ENCODE measurements at places on chromosomes 11 and 22.
A peak's percentile ranks its signal among the peaks of the same experiment; 100 is the strongest.

GRCh38 chr22:22754961-22755777 is 110.8 kb downstream of the GGTLC2 start:
- no peak for DNase-seq

DNA sequence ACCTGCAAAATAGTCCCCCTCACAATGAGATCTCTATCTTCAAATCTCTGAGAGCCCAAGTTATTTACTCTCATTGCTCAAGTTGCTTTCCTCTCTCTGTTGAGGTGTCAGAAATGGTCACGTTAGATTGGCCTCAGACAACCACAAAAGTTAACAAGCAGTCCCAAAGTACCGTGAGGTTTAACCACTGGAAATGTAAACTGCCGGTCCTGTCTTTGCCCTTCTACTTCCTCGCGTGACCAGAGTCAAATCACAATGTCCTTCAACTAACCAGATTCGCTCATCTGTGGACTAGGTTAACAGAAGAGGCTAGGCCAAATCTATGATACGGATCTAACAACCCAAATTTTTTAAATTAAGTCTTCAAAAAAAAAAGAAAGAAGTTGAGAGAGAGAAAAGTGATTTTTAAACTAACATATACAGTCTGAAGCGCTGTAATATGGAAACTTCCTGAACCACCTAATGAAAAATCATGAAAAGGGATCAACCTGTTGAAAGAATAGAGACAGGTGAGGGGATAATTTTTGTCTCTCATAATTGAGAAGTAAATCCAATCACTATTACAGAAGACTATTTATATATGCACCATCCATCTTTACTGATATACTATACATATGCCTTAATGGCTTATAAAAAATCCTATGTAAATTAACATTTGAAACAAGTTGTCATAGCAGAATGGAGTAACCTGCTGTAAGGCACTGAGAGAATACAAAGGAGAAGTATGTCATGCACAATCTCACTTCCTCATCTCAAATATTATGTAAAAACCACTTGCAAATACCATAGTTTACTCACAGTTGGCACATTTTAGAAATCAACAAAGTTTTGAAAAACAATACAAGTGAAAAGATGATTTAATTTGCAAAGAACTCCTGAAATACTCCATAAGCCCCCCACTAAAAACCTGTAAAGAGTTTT is 3.3 kb upstream of the JAML start:
- no peak for DNase-seq

DNA sequence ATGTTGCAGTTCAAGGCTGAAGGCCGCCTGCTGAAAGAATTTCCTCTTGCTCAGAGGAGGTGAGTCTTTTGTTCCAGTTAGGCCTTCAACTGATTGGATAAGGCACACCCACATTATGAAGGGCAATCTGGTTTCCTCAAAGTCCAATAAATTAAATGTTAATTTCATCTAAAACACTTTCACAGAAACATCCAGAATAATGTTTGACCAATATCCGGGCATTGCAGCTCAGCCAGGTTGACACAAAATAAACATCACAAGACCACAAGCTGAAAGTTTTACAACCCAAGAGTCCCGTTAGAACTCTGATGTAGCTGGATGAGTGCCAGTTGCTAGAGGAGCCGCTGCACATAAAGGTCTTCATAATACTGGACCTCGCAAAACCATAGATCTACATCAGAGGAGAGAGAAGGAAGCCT is 64.9 kb upstream of the EED start:
- DNase-seq = no peak

DNA sequence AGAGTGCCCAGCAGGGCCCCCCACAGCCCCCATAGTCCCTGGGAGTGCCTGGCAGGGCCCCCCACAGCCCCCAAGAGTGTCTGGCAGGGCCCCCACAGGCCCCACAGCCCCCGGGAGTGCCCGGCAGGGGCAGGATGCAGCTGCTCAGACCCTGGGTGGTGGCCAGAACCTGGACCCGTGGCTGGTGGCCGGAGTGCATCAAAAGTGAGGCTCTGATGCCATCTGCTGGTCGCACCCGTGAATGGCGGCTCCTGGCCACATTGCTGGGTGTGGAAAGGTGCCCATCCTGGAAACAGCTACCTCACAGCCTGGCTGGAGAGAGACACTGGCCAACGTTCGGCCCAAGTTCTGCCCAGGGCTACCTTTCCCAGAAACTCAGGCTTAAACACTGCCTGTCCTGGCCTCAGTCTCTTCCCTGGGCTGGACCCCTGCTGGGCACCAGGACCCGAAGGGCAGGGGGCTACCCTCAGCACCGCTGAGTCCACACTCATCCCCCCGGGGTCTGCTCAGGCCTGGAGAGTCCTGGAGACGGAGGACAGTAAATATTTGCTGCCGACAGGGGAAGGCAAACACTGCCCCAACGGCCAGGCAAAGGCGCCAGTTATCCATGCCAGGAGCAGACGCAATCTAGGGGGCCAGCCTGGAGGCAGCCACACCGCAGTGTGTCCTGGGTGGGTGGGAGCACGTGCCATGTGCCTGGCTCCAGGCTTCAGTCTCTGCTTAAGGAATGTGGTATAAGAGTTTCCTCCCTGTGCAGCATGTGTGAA is 4.4 kb downstream of the INS start:
- DNase-seq = peak; percentile 2

GRCh38 chr11:59102259-59102765 is 4.7 kb upstream of the FAM111B start:
- DNase-seq = peak; percentile 62

- no peak for DNase-seq
These were observed 214.7 kb upstream of the SYN3 start for GRCh38 chr22:33272871-33273270.

DNA sequence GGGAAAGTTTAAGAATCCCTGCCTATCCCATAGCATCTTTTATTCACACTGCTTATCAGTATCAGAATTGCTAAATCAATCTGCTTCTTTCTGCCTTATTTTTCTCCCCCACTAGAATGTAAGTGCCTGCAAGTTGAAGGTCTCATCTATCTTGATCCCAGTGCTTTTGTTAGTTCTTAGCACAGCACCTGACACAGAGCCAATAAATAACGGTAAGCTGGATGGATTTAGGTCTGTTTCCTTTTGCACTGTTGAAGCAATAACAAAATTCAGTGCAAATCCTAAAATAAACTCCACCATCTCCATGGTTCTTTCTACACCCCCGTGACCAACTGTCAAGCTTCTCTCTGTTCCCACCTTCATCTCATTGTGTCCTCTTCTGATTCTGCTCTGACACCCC is 36.7 kb upstream of the CD44 start:
- DNase-seq = no peak

- no peak for DNase-seq
These were observed 90.2 kb downstream of the CEP164 start for GRCh38 chr11:117417856-117418255.

DNA sequence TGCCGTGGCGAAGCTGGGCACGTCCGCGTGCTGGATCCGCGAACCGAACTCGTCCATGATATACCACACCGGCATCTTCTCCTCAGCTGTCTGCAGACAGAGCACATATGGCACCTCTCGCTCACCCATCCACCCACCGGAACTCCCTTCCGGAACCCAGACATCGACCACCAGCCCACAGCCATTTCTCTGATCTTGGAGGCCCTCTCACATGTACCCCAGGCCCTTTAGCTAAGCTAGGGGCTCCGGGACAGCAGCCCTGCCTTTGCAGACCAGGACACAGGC is 7.1 kb downstream of the TTLL12 start:
- no peak for DNase-seq

GRCh38 chr11:36002196-36002595 is 58.3 kb downstream of the LDLRAD3 start:
- peak; percentile 8 for DNase-seq

DNA sequence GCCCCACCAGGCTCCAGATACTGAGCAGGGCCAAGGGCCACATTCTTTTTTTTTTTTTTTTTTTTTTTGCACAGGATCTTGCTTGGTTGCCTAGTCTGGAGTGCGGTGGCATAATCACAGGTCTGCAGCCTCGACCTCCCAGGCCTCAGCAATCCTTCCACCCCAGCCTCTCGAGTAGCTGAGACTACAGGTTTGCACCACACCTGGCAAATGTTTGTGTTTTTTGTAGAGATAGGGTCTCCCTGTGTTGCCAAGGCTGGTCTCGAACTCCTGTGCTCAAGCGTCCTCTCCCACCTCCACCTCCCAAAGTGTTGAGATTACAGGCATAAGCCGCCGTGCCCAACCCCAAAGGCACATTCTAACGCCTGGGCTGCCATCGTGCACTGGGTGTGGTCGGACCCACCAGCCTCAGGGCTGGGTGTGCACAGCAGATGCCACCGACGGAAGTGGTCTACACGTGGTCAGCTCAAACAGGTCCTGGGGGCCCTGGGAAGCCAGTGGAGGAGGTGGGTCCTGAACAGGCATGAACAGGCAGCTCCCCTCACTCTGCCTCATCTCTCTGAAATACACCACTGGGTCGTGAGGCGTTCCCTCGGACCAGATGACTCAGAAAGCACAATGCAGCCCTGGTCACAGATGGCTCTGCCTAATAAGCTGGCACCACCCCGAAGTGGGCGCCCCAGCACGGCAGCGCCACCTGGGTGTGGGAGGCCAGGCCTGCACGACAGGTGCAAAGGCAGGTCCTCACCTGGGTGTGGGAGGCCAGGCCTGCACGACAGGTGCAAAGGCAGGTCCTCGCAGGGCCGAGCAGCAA is 5.1 kb upstream of the B4GALNT4 start:
- DNase-seq = no peak

DNA sequence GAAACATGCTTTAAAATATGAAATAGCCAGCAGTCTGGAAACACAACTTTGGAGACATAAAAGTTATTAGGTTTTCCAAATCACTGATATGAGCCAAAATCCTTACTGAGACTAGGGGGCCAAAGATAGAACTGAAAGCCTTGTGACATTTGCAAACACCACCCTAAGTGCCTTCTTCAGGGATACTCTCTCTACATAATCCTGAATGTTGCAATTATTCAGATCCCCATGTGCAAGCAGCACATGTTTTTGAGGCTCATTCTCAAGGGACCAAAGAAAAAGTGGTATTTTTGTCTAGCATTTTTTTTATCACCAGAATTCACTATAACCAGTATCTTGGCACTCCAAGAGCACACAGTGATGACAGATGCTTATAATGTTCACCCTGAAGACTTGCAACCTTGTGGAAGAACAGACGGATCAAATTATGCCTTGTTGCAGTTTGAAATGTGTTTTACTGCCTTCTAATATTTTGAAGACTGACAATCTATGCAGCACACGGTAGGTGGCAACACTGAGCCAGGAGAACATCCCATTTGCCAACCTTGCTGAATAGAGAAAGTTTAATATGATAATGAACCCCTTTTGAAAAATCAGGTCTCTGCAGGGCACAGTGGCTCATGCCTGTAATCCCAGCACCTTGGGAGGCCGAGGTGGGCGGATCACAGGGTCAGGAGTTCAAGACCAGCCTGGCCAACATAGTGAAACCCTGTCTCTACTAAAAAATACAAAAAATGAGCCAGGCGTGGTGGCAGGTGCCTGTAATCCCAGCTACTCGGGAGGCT is 78.5 kb downstream of the PLEKHA7 start:
- DNase-seq = peak; percentile 13

DNA sequence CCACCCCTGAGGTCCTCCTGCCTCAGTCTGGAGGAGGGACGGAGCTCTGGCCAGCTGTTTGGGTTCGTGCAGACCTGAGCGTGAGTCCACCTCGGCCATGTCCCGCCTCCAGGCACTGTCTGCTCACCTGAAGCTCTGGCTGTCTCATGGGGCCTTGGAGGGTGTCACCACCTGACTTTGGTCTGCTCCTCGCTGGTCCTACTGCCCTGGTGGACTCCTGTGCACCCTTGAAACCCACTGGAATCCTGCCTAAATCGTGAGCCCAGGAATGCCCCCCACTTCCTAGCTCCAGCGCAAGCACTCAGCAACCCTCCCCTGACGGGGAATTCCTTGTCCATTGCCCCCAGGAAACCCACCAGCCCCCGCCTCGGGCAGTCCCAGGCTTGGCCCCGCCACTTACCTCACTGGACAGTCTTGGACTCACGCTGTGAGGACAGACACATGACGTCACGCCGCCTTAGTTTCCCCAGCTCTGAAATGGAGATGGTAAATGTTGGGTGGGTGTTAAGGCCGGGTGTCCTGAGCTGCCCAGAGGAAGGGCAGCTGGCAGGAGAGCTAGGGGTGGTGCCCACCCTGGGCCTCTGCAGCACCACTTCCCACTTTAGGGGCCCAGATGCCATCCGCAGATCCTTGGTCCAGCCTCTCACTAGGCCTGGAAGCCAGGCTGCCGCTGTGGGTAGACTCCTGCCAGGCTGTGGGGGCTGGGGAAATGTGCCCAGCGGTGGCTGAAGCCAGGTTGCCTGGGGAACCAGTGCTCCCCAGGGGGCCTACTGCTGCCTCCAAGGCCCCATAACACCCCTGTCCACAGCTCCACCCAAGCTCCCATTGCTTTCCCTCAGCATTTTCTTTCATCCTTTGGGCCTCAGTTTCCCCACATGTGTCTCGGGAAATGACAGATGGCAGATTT is 18.2 kb upstream of the TBX1 start:
- DNase-seq = no peak

GRCh38 chr11:106397787-106398501 is 320.5 kb downstream of the AASDHPPT start:
- no peak for DNase-seq

- no peak for DNase-seq
These were observed 131.4 kb upstream of the UBASH3B start for GRCh38 chr11:122523846-122524805.

DNA sequence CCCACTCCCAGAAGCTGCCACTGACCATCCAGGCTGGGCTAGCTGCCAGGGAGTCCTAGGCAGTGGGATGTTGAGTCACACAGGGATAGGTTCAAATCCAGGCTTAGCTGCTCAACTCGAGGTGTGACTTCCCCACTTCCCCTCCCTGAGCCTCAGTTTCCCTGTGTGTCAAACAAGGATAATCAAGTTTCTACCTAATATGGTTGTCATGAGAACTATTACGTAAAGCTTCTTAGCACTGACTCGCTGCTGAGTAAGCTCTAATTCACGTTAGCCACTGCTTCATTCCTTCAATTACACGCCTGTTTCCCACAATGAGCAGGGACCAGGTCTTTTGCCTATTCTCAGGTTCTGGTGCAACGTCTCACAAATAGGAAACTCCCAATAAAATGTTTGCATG is 67.7 kb downstream of the SEZ6L start:
- no peak for DNase-seq

DNA sequence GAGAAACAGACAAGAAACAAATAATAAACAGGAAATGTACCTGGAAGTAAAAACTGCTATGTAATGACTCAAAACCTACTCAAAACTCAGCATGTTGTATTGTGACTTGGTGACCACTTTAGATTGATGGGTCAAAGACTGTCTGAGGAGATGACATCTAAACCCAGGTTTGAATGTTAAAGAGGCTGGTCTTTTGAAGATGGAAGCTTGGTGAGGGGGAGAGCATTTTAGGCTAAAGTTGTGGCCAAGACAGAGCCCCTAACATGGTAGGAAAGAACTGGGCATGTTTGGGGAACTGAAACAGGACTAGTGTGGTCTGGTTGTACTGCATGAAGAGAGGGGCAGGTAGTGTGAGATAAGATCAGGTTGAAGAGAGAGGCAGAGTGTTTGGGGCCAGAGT is 85.3 kb upstream of the MYO18B start:
- DNase-seq = no peak

DNA sequence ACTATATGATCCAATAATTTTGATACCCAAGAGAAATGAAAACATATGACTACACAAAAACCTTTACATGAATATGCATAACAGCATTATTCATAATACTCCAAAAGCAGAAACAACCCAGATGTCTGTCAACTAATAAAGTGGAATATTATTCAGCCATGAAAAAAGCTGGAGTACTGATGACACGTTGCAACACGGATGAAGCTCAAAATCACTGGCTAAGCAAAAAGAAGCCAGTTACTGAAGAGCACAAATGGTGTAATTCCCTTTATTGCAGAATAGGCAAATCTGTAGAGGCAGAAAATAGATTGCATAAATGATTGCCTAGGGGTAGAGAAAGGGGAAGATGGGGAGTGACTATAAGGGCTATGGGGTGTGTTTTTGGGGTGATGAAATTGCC is 117.6 kb upstream of the FGF3 start:
- DNase-seq = no peak

Measured in DMS79 treated with DMSO at 0.1 percent for 48 hours (cell line).